ENCODE measurements at places on chromosomes 1 and 21.
A peak's percentile ranks its signal among the peaks of the same experiment; 100 is the strongest.

DNA sequence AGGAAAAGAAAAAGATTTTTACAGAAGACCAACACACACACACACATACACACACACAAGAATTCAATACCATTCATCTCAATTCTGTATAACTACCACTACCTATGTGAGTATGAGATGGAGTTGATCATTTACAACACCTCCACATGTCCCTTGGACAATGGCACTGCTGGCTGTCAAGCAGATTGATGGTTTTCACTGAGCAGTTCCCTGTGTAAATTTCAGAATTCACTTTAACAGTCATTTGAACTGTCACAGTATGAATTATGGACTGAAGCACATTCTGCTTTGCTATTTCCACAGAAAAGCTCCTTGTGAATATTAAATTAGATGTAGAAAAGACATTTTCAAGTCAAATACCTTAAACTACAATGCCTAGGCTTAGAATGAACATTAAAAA is 14.3 kb downstream of the KCNT2 start:
- no peak for DNase-seq

GRCh38 chr1:11068600-11069473 is 9.0 kb upstream of the SRM start:
- no peak for DNase-seq

GRCh38 chr1:25435397-25436108 is 4.9 kb downstream of the MACO1 start:
- DNase-seq: peak; percentile 9

DNA sequence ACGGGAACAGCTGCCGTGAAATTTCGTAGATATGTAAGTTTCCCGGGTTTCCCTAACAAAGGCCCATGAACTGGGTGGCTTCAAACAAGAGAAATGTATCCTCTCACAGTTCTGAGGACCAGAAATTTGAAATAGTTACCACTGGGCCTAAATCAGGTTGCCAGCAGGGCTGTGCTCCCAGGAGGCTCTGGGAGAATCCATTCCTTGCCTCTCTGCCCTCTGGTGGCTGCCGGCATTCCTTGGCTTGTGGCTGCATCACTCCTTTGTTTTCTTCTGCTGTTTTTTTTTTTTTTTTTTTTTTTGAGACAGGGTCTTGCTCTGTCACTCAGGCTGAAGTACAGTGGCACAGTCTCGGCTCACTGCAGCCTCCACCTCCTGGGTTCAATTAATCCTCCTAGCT is 23.7 kb downstream of the UMODL1 start:
- no peak for DNase-seq

DNA sequence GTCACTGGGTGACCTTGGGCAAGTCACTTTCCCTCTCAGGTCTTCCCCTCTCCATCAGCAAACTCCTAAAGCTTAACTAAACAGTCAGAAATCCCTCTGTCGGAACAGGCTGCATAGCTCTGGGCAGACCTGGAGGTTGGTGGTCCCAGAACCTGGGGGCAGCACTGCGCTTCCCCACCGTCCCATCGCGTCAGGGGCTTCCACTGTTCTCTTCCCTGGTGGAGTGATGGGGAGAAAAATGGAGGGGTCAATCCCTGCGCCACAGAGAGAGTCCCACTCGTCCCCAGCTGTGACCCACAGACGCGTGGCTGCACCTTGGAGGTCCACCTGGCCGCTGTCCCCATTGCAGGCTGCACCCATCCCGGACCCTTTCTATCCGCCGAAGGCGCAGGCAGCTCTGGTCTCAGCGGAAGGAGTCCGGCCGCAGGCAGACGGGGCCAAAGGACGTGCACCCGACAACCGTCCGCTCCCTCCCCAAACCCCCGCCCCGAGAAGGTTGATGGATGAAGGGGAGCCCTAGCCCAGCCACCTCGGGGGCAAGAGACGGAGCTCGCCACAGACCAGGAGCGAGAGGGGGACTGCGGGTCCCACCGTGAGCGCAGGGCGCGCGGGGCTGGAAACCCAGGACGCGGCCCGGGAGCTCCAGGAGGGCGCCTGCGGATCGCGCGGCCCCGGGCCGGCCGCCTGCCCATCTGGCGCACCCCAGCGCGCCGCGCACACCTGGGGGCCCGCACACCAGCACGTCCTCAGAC is 588 bp upstream of the WNT3A start:
- no peak for DNase-seq

DNA sequence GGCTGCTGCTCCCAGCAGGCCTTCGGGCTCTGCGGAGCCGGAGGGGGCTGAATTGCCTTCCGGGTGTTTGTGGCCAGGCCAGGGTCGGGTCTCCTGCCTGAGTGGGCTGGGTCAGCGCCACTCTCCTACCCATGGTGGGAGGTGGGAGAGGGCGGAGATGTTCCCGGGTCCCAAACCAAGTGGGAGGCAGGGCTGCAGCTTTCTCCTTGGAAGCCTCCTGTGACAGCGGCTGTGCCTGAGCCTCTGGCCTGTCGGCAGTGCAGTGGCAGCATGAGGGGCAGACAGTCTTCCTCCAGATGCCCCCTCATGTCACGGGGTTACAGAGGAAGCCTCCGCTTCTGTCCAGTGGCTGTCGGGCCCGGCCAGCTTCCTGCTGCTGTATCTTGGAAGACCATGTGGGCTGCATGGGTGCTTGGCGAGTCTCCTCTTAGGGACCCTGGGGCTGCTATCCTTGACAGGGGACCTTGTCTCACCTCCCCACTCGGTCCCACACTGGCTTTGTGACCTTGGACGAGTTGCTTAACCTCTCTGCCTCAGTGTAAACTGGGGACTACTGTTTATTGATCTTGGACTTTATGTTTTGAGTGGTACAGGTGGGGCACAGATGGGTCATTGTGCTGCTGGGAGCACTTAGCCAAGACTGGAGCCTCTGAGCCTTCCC is 4.3 kb downstream of the SKI start:
- DNase-seq: no peak

- no peak for DNase-seq
Observed at GRCh38 chr1:99613716-99614115, 32.2 kb upstream of the PALMD start.

GRCh38 chr1:154219541-154219940 is 1.2 kb upstream of the UBAP2L start:
- no peak for DNase-seq

- no peak for DNase-seq
Observed at GRCh38 chr21:27321791-27322190, 354.9 kb upstream of the ADAMTS5 start.

DNA sequence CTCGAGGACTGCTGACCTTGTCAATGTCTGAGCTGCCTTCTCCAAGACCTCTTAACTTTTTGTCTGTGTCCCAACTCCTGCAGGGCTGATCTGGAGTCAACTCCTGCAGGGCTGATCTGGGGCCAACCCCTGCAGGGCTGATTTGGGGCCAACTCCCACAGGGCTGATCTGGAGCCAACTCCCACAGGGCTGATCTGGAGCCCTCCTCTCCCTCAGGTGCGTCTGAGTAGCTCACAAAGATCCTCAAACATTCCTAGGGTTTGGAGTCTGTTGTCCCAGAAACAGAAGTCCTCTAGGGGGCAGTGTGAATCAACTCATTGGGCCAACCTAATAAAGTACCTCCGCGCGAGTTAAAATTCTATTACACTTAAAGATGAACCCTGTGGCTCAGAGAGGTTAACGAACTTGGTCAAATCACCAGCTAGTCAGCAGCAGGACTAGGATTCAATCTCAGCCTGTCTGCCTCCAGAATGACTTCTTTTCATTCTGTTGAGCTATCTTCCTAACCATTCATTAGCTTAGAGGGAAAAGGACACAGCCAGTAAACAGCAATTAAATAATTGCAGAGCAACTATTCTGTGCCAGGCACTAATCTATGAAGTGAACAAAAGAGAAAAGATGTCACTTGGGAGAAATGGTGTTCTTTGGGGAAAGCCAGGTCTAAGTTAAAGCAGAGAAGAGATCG is 17.2 kb upstream of the RLF start:
- DNase-seq: peak; percentile 32

DNA sequence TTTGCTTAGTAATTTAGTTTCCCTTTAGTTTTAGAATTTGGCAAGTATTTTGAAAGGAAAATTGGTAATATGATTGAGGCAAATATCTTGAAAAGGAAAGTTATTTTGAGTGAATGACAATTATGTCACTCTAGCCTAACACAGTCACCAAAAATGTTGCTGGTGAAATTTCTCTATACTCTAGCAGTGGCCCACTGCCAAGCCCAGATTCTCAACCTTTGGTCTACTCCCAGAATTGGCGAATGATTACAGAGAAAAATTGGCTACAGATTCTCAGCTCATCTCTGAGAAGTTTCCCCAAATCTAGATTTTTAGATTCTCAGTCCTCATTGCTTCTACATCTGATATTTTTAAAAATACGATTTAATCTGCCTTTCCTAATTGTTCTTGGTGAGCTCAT is 84.9 kb downstream of the PIGK start:
- DNase-seq: no peak

DNA sequence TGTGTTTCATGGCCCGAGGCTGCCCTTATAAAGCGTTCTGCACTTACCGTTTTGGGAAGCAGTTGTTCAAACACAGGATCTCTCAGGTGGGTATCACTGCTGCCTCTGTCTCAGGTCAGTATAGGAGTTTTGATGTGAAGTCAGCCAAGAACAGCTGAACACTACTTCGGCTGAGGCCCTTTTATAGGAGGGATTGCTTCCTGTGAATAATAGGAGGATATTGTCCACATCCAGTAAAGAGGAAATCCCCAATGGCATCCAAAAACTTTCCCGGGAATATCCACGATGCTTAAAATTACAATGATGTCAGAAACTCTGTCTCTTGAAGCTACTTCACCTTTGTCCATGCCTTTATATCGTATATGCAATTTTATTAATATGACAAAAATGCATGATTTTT is at the start of gene SELE:
SELE (minus strand) TSS at position 156 of the 400 bp plus-strand sequence. CDS start 467 bp downstream, outside the sequence.
- no peak for DNase-seq

- DNase-seq: peak; percentile 45
Observed at GRCh38 chr1:66182551-66183178, 351.3 kb upstream of the SGIP1 start.

- no peak for DNase-seq
Observed at GRCh38 chr1:235913311-235913710, 46.6 kb upstream of the LYST start.

DNA sequence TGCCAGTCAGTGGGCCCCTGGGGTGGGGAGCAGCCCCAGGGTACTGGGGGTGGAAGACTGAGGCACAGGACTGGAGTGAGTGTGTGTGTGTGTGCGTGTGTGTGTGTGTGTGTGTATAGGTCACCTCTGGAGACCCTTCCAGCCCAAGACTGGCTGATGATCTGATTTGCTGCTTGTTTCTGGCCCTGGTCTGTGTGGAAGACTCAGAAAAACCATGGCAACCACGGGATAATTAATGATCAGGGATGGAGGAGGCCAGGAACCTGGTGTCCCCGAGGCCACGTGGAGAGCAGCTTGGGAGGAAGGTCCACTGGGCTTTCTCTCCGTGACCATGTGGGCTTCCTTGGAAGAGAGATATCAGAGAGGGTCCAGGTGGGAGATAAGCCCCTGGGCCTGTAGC is 4.8 kb upstream of the ACTL8 start:
- DNase-seq: no peak

DNA sequence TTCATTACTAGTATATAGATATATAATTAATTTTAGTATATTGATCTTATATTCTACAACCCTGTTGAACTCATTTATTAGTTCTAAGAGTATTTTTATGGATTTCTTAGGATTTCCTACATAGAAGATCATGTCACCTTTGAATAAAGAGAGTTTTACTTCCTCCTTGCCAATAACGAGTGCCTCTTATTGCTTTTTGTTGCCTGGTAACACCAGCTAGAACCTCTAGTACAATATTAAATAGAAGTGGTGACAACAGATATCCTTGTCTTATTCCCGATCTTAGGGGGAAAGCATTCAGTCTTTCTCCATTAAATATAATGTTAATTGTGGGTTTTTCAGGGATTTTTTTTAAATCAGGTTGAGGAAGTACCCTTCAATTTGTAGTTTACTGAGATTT is 40.8 kb downstream of the WNT2B start:
- DNase-seq: no peak

- DNase-seq: no peak
Observed at GRCh38 chr1:214289574-214290272, 8.8 kb downstream of the SMYD2 start.
